Stimulated activated CD8-positive, alpha-beta memory T cell treated with anti-CD3 and anti-CD28 coated beads, Interleukin-12 subunit alpha, Interleukin-12 subunit beta, amount 100 ng/mL, for 1 hour (primary cell): ENCODE measurements at places on chromosomes 11 and 22.

- no peak for DNase-seq
Observed at GRCh38 chr11:121917482-121917881, 198.5 kb downstream of the BLID start.

GRCh38 chr11:86606836-86607481 is 65.5 kb downstream of the ME3 start:
- DNase-seq = no peak

DNA sequence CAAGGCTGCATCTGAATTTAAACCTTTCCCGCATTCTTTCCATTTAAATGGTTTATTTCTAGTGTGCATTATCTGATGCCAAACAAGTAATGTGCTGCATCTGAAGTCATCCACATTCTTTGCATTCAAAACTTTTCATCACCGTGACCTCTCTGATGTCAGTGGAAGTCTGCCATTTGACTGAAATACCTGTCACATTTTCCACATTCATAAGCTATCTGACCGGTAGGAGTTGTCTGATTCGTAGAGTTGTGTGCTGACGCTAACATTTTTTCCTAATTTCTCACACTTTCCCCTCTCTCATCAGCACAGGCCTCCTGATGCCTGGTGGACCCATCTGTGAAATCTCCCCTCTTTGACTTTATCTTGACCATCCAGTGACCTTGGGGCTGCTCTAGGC is 79.9 kb upstream of the BARX2 start:
- no peak for DNase-seq

GRCh38 chr22:26432619-26433311 is 3.7 kb downstream of the ASPHD2 start:
- DNase-seq = no peak

DNA sequence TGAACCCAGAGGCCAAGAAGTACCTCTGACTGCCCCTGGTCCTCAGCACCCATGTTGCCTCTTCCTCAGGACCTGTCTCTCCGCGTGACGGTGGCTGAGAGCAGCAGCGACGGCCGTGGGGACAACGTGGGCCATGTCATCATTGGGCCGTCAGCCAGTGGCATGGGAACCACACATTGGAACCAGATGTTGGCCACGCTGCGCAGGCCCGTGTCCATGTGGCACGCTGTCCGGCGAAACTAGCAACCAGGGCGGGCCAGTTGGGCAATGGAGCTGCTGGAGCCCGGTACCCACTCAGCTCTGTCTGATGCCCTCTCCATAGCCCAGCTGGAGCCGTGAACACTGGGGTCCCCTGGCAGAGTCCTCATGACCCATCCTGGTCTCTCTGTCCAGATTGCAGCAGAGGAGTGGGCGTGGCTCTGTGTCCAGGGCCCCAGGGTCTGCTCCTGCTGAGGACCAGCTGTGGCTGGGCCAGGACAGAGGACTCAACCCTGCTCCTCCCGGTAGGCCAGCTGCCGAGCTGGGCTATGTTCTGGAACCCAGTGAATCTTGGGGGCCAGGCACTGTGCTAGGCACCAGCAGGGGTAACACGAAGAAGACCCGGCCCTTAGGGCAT is 8.0 kb upstream of the RHOD start:
- no peak for DNase-seq

DNA sequence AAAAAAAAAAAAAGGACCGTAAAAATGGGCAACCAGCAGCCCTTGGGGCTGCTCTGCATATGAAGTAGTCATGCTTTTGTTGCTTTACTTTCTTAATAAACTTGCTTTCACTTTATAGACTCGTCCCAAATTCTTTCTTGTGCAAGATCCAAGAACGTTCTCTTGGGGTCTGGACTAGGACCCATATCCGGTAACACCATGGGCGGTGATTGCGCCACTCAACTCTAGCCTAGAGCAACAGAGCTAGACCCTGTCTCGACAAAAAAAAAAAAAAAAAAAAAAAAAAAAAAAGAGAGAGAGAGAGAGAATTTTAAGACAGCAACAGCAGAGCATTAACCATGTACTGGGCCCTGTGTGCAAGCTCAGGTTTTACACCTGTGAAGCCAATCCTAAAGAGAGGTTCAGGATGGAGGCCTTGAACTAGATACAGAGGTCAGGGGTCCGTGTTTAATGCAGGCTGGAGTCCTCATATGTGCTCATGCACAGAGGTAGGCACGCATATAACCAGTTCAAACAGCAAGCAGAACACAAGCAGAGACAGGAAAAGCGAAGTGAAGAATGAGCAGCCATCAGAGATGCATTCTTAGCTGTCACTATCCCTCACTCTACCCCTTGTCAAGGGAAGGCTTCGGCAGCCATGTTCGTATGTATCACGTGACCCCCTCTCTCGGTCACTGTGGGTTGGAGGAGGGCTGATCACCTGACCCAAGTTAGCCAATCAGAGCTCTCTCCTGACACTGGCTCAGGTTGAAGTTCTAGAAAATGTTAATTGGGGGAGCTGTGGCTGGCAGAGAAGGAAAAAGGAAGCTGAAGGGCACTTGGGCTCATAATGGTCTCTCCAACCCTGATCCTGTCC is 16.7 kb upstream of the SYT12 start:
- no peak for DNase-seq

GRCh38 chr22:23119494-23120414 is 22.0 kb downstream of the RSPH14 start:
- no peak for DNase-seq

DNA sequence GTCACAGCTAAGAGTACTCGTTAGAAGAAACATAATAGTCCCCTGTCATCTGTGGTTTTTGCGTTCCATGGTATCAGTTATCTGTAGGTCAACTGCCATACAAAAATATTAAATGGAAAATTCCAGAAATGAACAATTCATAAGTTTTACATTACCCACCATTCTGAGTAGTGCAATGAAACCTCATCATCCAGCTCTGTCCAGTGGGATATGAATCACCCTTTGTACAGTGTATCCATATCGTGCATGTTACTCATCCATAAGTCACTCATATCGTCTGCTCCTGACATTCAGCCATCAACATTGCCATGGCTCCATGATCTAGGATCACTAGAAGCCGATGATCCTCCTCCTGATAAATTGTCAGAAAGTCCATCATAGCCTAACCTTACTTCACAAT is 174.9 kb upstream of the C11orf87 start:
- DNase-seq = no peak

DNA sequence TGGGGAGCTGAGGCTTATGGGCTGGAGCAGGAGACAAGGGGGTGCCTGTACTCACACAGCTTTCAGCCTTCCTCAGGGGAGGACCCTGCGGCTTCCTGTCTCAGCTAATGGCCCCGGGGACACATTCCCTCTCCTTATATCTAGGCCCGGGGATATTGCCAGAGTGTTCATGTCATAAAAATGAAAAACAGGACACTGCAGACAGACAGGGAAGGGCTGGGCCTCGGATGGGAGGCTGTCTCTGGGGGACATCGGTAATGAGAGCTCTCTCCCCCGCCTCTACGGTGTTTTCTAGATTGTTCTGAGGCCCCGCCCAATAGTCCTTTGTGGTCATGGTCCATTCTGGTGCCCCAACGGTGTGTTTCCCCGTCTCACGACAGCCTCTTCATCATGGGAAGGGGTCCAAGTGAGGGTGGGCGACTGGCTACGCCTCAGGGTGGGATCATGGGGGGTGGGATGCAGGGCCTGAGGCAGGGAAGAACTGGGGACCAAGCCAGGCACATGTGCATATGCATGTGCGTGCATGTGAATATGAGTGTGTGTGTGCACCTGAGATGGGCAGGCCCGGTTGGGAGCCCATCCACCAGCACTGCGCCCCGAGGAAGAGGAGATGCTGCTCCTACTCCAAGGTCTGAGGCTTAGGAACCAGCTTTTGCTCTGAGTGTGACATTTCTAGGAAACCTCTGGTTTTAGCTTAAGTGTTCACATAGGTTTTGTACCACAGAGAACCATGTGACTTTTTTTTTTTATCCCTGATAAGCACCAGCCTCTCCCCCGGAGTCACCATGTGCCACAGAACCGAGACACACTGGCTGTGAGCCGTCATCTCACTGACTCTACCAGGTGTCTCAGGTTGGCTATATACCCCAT is 5.3 kb downstream of the ARVCF start:
- no peak for DNase-seq

GRCh38 chr22:46379066-46379930 is 43.8 kb downstream of the TRMU start:
- no peak for DNase-seq

- DNase-seq = no peak
Observed at GRCh38 chr11:109993786-109994185, 99.4 kb upstream of the ZC3H12C start.

DNA sequence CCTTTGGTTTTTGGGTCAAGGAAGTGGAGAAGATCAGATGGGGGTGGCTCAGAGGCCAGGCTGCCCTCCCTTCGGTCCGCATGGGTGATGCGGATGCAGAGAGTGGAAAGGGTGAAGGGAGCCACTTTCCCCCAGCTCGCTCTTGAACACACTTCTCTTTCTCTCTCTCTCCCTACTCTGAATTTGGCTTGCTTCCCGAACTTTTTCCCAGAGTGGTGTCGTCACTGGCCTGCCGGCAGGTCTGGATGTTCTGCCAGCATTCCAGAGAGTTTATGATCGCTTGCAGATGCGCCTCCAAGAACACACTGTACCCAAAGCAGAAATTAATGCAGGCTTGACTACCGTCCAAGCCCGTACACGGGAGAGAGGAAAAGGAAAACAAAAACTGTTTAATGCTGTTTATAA is 103.2 kb downstream of the ZBTB16 start:
- DNase-seq = no peak

DNA sequence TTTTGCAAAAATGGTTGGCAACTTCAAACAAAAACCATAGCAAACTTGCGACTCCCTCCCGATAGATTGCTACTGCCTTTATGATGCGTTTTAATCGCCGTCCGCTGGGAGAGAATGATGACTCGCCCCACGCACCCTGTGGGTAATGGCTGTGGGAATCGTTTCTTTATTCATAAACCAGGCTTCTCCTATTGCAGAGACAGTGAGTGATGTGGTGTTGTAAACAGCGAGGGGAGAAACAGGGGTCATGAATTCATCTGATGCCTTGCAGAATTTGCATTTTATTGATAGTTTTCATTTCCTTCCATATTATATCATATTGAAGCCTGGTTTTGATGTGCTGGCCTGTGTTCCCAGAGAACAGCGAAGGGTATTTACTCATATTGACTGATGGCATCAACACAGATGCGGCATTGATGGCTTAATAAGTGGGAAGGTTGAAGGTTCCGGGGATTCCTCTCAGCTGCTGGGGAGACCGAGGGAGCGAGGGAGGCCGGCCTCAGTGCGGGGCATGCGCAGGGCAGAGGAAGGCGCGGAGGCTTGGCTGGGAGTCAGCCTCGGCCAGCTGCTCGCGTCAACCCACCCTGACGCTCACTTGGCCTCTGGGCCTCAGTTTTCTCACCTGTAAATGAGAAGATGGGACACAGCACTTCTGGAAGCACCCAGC is 41.3 kb downstream of the ARHGAP8 start:
- no peak for DNase-seq

DNA sequence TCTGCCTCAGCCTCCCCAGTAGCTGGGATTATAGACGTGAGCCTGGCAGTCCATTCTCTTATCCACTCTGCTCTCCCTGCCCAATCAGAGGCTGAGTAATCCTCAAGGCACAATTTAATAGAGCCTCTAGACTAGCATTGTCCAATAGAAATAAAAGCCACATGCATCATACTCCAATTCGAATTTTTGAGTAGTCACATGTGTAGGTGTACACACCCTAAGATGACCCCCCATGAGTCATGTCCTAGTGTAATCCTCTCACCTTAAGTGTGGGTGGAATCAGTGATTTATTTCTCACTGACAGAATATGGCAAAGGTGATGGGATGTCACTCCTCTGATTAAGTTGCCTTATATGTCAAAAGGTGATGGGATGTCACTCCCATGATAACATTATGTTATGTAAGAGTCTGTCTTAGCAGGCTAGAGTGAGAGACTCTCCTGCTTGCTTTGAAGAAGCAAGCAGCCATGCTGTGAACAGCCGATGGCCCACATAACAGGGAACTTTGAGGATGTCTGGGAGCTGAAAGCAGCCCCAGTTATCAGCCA is 61.3 kb downstream of the MN1 start:
- no peak for DNase-seq

DNA sequence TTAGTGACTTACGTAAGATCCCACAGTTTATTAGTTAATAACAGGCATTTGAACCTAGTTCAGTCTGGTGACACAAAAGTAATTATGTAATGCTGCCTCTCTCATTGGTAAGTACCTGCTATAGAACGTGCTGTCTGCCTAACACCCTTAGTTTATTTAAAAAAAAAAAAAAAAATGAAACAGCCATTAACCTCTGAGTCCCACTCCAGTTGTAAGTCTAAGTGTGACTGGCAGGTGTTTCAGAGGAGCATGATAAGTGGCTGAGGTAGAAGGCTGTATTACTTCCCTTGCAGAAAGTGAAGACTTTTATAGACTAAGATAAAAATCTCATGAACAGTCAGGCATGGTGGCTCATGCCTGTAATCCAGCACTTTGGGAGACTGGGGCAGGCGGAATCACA is 140.5 kb downstream of the TRIM44 start:
- no peak for DNase-seq

GRCh38 chr22:50526834-50527801 is 1.7 kb upstream of the SCO2 start:
- no peak for DNase-seq

GRCh38 chr11:5460983-5461621 is 12.0 kb downstream of the OR51I2 start:
- no peak for DNase-seq

DNA sequence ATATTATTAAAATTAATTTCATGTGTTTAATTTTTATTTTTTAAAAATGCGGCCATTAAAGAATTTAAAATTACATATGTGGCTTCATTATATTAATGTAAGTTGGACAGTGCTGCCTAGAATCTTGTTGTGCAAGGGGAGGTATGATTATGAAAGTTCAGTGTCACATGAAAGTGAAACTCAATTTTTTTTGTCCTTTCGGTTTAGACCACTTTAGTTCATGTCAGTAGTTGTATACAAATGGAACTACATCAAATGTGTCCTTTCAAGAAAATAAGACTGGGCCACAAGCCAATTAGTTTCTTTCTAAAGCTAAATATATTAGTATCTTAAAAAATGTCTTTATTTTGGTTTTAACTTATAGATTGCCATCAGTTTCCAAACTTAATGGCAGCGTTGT is 35.7 kb downstream of the TBCEL start:
- no peak for DNase-seq
